ENCODE measurements at places on chromosomes 2 and 18.

GRCh38 chr2:31704561-31705212 lies 123.9 kb upstream of the SRD5A2 start:
- DNase-seq, result no peak

DNA sequence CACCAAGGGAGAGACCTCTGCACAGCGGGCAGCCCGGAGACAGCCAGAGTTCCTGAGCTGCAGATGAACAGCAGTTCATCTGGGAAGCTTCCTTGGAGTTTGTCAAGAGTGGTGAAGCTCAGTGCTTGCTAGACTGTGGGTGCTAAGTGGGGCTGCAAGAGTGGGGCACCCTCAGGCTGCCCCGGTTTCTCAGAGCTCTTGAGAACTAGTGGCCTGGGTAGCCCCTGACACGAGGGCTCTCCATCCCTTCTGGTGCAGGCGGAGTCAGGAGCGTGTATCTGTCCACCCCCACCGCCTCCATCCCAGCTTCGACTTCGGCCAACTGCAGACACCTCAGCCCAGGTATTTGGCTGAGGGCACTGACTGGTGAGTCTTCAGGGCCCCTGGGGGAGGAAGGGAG lies 222.0 kb downstream of the LOXHD1 start:
- no peak for DNase-seq

- DNase-seq, result no peak
These were observed 539 bp upstream of the MOB4 start for GRCh38 chr2:197515315-197515738.

- DNase-seq, result peak; percentile 83
These were observed 80.2 kb upstream of the BCL11A start for GRCh38 chr2:60633615-60634014.

DNA sequence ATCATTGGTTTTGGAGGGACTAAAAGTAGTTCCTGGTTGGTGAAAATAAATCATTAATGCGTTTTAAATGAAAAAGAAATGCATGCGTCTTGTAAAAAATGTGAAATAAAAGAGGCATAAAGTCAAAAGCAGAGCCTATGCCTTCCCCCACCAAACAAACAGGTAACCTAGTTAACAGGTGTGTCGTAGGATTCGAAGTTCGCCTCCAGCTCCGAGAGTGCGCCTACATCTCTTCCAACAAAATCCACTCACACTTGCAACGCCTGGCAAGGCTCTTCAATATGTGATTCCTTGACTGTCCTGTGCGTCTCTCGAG lies 677 bp upstream of the SMAD4 start:
- DNase-seq, result no peak

DNA sequence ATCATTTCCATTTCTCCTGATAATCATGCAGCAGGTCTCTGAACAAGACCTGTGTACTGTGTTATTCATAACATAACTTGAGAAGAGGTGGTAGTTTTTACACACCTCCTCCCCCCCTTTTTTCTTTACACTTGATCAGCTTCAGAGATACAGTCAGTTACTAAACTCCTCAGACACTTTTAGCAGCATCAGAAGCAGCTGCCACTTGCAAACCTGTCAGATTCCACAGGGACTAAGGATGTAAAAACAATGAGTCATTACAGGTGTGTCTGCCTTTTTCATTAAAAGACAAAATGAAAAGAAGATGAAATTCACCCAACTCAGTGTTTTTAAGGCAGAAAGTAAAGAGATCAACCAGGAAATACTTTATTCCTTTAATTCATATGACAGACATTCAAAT lies 254.0 kb downstream of the NRXN1 start:
- DNase-seq, result no peak

GRCh38 chr2:43269706-43270105 lies 43.3 kb upstream of the ZFP36L2 start:
- no peak for DNase-seq

DNA sequence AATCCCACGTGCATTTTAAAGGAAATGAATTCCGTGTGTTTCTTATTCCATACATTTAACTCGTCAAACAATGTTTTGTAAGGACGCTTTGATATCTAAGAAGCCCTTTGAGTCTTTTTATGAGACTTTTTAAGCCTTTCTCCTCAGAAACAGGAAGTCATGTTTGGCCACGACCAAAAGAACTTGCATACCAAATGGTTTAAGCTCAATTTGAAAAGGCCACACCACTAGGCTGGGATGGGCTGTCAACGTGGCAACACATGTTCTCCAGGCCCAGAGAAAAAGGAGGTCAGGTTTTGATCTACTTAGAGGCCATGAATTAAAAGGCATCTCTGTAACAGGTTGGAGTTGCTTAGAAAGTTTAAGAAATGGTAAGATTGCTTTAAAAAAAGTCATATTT lies 441.8 kb downstream of the CMPK2 start:
- DNase-seq, result no peak

DNA sequence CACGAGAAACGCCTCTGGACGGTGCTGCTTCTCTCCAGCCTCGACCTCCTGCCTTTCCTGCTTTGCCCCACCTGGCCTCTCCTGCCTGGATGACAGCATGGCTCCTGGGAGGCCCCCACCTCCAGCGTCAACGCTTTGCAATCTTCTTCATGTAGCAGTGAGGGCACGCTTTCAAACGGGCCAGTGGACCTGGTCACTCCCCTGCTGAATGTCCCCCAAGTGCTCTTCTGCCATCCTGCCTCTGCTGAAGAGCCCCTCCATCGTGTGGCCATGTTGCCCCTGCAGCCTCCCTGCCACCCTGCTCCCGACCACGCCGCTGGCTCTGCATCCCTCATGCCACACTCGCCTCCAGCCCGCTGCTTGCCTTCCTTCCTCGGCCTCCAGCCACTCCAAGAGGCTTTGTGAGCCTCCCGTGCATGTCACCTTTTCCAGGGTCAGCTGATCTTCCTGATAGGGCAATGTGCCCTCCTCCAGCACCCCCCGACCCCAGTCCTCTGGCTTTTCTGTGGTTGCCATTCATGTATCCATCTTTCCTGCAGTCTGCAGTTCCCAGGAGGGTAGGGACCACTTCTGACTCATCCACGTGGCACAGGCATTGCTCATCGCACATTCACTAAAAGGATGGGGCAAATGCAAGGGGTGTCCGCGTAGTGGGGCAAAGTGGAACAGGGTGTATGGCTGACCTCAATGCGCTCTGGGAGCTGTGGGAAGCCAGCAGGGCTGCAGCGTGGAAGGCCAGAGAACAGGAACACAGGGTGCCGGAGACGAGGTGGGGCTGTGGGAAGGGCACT lies 268.8 kb downstream of the TWIST2 start:
- no peak for DNase-seq

- DNase-seq, result no peak
These were observed 471.6 kb downstream of the DLGAP1 start for GRCh38 chr18:3983351-3983969.

DNA sequence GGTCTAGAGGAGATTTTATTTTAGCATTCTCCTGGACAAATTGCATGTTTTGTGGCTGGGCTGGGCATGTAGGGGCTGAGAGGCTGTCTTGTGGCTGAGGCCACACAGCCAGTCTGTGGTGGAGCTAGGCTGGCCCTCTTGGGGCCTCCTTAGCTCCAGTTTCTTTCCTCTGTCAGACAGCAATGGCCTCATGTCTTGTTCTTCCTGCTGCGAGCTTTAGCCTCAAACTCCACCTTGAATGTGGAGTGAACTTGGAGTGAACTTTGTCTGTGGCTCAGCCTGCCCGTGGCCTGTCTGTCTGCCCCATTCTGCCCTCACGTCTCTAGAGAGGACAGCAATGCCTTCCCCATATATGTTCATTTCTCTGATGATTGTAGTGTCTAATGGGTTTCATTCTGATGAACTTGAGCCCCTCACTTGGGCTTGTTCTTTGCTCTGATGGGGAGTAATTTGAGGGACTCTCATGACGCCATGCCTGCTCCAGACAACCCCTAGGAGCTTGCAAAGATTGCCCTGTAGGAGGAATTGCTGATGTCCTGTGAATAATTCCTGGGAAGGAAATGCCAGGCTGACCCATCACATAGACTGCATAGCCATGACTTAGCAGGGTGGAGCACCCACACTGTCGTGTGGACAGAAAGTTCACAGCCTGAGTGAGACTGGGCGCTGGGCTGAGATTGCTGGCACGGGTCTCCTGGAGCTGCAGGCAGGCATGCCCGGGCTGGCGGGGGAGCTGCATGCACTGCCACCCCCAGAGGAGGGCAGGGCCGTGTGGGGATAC lies 42.6 kb downstream of the ASAP2 start:
- no peak for DNase-seq

- no peak for DNase-seq
These were observed 7.7 kb upstream of the TMSB10 start for GRCh38 chr2:84897773-84898172.

- no peak for DNase-seq
These were observed 43.7 kb downstream of the ARL4C start for GRCh38 chr2:234453216-234453615.

DNA sequence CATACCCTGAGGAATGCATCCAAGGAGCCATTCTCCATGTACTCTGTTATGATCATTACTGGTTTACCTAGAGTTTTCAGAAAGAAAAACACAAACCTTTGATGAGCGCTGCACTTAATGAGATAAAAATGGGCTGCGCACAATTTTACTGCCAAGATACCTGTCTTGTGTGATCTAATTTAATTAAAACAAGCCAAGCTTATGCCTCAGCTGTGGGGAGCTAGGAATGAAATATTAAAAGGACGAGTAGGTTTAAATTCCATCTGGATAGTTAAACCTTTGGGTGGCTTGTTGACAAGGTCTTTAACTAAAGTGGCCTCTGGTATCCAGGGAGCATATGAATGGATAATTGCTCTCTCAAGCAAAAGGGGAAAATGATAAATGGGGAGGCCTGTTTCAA lies 135.0 kb downstream of the EPHA4 start:
- DNase-seq, result peak; percentile 28

- DNase-seq, result no peak
These were observed 624.9 kb upstream of the FANCL start for GRCh38 chr2:58866040-58866439.

DNA sequence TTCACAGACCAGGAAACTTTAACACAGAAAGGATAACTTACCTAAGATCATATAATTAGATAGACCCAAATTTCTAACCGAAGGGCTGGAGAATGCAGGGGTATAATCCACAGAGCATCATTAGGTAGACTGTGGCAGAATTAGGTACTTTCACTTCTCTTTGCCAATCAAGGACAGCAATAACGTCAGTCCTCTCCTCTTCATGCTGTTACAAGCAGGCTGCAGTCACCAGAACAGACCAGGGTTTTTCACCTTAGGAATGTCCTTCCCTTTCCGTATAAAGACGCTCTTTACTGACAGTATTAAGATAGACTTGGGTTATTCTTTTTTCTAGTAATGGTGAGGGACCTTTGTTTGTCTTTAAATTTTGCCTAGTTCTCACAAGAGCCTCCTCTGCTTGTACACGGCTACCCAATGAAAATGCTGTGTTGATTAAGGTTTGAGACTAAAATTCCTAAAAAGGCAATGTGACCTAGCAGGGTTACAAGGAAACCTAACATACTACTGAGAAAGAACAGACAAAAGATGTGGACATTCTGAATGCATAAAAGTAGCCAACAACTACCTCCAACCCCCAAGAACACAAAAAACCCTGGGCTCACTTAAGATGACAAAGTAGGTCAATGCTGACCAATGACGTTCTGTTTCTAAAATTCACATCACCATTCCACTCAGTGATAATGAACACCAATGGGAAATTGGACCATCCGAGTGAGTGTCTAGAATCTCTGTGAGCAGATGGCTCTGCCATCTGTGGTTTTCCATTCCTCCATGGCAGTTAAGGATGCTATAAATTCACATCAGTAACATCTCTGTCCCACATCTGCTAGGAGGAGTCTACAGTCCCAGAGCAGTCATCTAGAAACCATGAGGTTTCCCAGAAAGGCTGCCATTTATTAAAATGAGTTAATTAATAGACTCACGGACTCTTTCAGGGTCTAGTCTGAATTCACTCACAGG lies 2.1 kb downstream of the PDIA6 start:
- no peak for DNase-seq

DNA sequence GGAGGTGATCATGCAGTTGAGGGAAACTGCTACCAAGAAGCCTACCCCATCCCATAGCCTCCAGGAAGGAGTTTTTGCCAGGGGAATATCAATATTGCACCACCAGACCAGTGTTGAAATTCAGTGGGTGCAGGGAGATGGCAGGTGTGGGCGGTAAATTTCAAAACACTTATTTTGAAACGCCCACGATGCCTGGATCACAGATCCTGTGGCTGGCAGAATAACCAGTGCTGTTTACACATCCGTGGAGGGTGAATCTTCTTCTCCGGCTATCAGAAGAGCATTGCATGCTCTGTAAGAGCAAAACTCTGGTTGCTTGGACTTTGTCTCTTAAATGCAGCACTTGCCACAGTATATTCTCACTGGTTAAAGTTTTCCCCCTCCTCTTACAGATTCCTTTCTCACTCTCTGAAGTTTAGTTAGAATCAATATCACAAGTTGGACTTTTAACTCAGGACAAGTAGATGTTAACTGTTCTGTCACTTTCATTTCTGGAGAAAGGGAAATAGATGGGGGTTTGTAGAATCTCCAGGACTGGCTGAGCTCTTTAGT lies 70.5 kb upstream of the ZCCHC2 start:
- no peak for DNase-seq

DNA sequence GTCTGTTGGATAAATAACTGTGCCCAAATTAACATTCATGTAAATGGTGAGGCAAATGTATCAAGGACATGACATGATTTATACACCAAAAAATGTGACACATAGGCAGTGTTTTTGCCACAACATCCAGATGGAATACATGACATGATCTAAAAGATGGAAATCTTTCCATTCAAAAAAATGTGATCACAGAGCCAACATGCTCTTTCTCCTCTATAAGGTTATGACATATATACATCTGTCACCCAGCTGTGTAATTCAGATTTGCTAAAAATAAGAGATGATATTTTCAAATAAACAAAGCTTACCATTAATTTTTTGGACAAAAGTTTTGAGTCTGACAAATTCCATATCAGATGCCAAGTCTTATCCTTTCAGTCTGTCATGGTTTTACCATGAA lies 95.5 kb upstream of the COL3A1 start:
- no peak for DNase-seq

GRCh38 chr2:84288293-84288692 lies 170.8 kb downstream of the SUCLG1 start:
- no peak for DNase-seq

- DNase-seq, result no peak
These were observed 8.7 kb upstream of the TGIF1 start for GRCh38 chr18:3441290-3441689.

DNA sequence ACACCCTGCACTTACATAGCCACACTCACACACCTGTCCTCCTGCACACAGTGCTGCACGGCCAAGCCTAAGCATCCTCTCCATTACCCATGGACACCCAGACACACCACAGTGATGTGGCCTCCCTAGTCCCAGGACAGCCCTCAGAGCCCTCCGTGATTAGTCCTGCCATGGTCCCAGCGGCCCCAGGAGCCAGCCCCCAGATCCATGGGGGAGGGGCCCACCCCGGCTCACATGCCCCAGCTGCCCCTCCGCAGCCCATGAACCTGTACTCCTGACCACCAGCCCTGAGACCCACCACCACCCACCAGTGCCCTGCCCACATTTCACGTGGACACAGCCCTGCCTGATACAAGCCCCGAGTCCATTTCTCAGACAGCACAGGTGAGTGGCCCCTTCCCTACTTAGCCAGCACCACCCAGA lies 8.1 kb upstream of the DUSP2 start:
- DNase-seq, result no peak
